ENCODE measurements at places on chromosomes 7 and 10.

DNA sequence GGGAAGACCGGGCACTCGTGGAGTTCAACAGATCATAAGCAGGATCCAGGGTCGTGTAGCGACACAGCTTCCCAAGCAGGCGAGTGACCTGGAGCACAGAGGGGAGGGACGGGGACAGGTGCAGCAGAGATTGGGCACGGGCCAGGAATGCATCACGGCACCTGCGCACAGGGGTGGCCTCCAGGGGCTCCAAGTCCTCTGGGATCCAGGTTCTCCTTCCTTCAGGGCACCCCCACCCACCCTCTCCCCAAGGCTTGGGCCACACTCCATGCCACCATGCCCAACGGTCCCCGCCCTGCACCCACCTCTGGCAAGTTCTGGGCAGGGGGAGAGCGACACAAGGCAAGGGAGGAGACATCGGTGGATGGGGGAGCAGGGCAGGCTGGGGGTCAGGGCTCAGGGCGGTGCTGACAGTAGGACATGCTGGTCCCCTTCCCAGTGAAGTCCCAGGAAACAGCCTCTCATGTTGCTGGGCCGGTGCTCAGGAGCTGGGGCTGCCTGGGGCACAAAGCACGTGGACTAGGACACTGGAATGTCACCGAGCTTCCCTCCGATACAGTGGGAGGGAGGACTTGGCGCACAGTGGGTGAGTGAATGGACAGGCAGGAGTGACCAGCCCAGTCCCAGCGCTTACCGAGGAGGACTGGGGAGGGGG is 597.3 kb downstream of the PTPRN2 start:
- DNase-seq, result no peak

- DNase-seq, result peak; percentile 95
These were observed 208.7 kb upstream of the ZNF32 start for GRCh38 chr10:43857206-43857930.

GRCh38 chr7:128934361-128935341 is 3.1 kb upstream of the IRF5 start:
- no peak for DNase-seq

DNA sequence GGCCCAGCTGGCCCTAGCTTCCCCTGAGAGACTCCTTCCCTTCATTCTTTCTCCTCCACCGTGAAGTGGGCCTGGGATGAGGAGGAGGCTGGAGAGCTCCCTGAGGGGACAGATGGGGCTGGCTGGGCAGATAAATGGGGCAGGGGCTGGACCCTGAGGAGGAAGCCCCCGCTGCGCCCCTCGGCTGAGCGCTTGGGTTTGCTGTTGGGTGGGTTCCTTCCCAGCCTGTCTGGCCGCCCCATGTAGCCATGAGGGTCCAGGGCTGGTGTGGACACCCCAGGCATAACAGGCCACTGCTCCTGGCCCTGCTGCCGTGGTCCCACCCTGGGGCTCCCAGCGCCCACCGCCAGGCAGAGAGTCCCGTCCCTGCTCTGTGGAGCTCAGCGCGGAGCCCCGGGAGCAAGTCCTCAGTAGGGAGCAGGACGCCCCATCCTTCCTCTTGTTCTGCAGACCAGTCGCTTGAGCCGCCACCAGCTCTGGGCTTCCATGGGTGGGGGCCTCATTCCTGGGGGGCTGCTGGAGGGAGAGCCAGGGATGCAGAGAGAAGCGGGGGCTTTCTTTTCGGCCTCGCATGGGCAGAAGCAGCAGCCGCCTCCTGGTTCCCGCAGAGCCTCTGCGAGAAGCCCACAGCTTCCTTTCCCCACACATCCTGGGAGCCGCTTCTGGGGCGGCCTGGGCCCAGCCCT is 266.4 kb upstream of the TCERG1L start:
- no peak for DNase-seq

DNA sequence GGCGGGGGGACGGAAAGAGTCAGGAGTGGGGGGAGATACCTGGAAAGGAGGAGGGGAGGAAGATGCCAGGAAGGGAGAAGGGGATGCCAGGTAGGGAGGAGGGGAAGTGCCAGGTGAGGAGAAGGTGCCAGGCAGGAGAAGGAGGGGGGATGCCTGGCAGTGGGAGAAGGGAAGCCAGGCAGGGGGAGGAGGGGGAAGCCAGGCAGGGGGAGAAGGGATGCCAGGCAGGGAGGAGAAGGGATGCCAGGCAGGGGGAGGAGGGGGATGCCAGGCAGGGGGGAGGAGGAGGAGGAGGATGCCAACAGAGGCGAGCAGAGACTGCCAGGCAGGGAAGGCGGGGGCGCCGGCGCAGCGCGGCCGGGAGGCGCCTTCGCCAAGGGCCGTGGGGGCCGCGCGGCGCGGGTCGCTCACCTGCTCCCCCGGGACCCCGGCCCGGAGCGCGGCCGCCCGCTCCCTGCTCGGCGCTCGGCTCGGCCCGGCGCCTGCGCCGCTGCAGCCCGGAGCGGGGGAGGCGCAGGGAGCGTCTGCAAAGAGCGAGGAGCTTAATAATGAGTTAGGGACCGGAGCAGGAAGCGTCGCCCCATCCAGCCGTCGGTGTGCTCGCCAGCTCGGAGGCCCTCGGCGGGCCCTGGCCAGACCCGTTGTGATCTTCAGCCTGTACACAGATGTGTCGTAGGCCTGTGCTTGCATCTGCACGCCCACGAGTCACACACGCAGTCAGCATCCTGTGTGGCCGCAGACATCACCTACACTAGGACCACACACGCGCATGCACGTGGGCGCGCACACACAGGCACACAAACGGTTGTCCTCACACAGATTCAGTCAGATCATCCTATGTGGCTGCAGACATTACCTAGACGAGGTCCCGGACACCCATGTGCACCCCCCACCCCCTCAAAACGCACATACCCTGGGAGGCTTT is 28.4 kb upstream of the SMARCD3 start:
- DNase-seq, result peak; percentile 51

DNA sequence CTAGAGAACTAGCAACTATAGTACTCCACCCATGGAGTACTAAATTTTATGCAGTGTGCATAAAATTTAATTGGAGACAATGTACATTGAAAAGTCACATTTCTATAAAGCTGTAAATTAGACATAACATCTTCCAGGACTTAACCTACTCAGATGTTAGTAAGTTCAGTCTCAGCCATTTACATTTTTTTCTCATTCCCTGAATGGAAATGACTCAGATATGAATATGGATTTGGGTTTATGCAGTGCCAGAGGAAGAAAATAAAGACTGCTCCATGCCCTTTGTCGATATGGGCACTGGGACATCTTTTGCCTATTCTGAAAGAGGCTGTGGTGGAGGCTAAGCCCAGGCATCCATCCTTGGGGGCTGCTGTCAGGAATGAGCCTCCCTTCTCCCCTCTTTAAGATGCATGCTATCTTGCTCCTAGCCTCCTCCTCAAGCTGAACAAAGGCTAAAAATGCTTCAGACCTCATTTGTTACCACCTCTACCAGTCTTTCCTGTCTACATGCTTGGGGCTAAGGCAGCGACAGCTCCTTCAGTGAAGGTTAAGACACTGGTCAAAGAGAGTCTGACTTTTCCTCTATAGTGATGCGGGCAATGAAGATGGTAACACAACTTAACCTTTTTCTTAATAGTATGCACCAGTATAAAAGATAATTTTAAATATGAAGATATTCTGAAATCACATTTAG is 486.8 kb upstream of the ANKRD30A start:
- no peak for DNase-seq

DNA sequence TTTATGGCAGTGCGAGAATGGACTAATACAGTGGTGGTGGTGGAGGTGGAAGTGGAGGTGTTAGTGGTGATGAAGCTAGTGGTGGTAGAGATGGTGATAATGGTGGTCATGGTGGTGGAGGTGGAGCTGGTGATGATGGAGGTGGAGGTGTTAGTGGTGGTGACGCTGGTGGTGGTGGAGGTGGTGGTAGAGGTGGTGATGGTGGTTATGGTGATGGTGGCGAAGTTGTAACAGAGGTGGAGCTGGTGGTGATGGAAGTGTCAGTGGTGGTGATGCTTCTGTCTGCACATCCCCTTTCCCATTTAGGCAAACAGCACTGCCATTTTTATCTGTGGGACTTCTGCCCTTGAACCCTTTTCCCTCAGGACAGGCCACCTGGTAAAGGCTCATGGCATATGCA is 7.4 kb upstream of the PTPRN2 start:
- DNase-seq, result peak; percentile 14

DNA sequence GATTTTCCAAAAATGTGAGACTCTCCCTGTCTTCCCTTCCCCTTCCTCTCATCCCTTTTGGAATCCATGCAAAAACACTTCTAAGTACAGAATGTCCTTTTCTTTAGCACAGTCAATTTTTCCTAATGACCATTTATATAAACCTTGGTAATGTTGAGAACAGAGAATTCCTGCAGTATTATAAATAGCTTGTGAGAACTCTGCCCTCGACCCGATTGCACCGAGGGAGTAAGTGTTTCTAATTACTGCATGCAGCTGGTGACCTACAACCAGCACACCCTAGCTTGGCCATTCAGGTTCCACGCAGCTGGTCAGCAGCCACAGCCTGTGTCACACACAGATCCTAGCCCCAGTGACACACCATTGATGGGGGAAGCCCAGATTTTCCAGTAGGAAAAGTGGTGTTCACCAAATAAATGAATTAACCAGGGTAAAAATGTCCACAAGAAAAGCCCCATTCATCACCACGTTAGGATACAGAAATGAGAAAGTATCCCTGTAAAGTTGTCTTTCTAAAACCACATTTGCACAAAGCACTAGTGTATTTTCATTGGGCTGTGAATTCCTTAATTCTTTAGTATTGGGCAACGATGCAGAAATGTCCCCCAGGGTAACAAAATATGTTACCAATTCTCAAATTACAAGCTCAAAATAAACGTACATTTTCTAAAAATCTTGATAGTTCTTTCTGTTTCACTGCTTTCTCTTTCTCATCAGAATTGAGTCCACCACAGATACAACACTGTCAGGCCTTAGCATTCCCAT is 499.0 kb upstream of the KLF6 start:
- peak; percentile 81 for DNase-seq

GRCh38 chr7:4067874-4068273 is 614.2 kb upstream of the FOXK1 start:
- DNase-seq, result no peak

DNA sequence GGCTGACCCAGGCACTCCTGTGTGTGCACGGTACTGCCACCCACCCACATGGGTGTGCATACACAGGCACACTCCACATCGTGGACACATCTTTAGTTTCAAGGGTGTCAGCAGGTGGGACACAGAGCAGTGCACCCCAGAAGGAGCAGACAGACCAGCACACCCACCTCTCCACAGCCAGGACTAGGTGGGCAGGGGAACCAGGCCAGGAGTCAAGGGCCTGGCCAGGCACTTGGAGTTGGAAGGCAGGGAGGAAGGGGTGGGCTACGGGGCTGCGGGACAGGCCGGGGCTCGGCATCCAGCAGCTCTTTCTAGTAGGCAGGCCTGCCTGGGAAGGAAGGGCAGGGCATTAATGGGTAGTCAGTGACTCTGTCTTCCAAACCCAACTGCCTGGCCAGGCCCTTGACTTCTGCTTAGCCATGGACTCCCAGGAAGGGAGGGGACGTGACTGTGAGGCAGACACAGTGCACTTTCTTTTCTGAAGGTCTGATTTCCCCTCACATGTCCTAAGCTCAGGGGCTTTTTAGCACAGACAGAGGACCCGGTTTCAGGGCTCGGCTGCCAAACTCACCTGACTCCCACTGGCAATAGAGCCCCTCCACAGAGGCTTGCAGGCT is 14.6 kb downstream of the RASGEF1A start:
- DNase-seq, result no peak

- DNase-seq, result no peak
These were observed 196.1 kb upstream of the KLF14 start for GRCh38 chr7:130929896-130930659.

GRCh38 chr7:100157334-100158228 is 942 bp downstream of the TRAPPC14 start:
- DNase-seq, result no peak

GRCh38 chr7:149846436-149847046 is 8.4 kb downstream of the ZNF862 start:
- DNase-seq, result no peak

- no peak for DNase-seq
These were observed 32.1 kb downstream of the RBAK start for GRCh38 chr7:5077740-5078139.

GRCh38 chr7:152355474-152356057 is 80.2 kb downstream of the KMT2C start:
- no peak for DNase-seq

GRCh38 chr10:113644185-113645120 is 19.4 kb downstream of the NRAP start:
- DNase-seq, result peak; percentile 33

DNA sequence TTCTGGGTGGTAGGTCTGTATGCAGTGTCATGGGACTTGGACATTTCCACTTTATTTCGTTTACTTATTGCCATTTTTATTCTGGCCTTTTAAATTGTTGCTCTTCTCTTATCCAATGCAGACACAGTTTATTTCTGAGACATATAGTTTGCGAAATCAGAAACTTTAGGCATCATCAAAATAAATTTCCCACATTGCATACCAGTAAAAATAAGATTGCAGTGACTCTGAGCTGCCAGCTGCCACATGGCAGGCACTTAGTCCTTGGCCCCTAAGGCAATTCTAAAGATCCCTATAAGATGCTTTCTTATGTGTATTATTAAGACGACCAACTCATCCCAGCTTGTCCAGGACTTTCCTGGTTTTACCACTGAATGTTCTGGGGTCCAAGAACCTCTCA is 81.8 kb upstream of the ANKRD1 start:
- DNase-seq, result no peak

DNA sequence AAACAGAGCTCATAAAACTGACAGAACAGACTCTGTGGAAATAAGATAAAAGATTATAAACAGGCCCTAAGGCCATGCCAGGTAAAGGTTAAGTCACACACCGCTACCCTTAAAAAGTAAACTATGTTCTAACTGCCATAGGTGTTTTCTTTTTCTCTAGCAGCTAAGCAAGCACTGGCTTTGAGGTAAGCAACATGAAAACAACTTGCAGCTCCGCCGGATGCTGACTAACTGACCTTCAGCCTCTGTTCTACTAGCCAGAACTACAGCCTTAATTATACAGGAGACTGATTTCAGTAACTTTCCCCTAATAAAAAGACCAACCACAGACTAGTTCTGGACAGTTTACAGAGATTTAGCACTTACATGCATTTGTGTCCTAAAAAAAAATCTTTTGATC is 708.3 kb downstream of the CCSER2 start:
- DNase-seq, result no peak

- no peak for DNase-seq
These were observed 76.8 kb upstream of the INSIG1 start for GRCh38 chr7:155220903-155221302.

- DNase-seq, result no peak
These were observed 23.0 kb upstream of the RHEB start for GRCh38 chr7:151542606-151543130.

All from fibroblast of upper back skin (primary cell).